SK-N-SH treated with all-trans-retinoic acid at 6 μM for 48 hours (cell line): ENCODE measurements at places on chromosomes 7 and 10.

GRCh38 chr7:50303335-50304128 lies 984 bp upstream of the IKZF1 start:
- ATAC-seq, result no peak

GRCh38 chr10:72109636-72110157 lies 21.3 kb upstream of the SPOCK2 start:
- no peak for ATAC-seq

DNA sequence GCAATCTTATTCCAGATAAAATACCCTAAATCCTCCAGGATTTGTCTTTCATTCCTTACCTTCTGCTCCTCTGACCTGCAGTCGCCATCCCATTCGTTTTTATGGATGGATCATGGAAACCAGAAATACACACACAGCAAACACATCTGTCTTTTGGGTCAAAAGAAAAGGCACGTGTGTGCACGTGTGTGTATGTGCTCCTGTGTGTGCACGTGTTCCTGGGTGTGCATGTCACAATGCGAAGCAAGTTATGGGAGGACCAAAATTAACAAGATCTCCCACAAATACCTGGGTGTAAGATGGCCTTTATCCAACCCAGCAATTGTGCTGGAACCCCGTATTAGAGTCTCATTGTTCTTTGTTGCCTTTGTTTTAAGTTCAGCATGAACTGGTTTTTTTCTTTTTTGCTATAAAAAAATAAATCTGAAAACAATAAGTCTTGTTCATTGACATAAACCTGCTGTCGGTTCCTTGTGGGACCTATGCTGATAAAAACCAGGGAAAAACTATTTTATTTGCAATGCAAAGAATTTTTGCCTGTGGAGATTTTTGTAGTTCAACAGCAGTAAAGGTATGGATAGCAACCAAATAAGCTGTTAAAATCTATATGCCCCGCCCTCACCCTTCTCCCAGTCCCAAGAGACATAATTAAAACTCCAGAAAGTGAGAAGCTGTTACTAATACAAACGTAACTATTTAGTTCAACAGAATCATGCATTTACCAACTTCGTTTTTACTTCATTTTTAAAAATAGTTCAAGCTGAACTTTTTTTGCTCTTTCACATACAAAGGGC lies 229.6 kb downstream of the CREB5 start:
- no peak for ATAC-seq

DNA sequence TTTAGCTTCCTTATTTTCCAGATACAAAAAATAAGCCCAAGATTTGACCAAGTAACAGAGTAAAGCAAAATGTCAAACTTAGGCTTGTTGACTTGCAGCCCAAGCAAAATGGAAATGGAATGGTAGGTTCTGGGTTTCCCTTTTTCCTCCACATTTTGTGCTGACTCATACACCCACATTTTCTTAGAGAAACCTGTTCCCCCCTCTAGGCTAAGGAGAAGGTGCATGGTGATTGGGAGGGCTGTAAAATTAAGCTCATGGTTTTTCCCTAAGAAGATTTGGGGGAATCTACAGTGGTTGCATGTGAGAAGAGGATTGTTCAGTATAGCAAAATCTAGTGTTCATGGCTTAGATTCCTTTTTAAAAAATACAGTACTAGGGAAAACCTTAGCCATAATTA lies 127.4 kb downstream of the ARL4A start:
- no peak for ATAC-seq

DNA sequence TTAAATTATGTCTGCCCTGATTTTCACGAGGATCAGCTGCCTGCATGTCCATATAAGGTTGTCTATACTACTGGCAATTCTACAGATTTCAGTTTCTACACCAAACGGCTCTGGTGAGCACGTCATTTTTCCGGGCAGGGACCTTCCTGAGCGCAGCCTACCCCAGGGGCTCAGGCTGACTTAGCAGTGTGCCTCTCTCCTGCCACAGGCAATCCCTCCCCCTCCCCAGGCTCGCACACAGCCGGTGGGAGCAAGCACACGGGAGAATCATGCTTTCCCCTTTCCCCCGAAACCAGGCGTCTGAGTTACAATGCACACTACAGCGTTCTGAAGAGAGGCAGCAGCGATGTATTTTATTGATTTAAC lies 1.7 kb downstream of the KLF6 start:
- peak; percentile 2 for ATAC-seq

DNA sequence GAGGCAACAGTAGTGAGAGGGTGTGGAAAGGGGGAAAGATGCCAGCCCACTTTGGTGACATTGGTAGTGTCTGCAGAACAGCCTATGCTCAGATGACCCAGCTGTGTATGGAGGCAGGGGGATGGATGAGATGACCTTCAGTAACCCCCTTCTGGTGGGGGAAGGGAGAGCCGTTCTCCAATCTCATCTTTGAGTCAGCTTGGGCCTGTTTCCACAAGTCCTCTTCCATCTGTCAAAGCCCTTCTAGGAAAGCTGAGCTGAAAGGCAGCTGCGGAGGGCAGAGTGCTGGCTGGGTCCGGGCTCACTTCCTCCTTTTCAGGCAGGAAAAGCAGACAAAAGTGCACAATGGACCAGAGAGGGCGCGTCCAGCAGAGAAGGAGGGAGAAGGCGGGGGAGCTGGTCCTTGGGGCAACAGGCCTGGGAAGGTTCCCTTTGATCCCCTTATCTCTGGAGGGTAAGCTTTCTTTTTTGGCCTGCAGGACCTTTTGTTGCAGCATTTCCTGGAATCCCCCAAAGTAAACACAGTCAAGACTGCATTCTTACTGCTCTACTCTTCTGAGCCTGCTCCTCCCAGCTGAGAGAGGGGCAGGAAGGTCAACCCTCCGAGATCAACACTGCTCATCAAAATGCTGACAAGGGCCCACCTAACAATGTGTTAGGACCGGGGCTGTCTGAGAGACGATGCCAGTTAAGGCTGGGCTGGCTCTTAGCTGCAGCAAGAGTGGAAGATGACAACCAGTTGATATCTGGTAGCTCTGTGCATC lies 1.2 kb upstream of the LRMDA start:
- peak; percentile 19; the same call in 2 of the 3 replicates for ATAC-seq

DNA sequence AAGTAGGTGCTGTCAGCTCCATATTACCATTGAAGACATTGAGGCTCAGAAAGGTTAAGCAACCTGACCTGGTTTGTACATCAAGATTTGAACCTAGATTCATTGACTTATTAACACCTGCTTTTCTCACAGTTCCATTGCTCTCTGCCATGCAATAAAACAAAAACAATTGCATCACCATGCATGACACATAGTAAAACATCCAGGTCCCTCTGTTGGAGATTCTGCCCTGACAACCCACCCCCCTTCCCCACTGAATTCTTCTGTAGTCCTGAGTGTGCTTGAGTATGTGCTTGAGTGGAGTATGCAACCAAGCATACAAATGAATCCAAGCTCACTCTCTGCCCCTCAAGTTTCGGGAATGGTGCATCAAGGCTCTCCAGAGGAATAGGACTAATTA lies 6.0 kb upstream of the LMBR1 start:
- no peak for ATAC-seq

GRCh38 chr7:34928052-34928451 lies 109.2 kb downstream of the DPY19L1 start:
- ATAC-seq, result peak; percentile 74

DNA sequence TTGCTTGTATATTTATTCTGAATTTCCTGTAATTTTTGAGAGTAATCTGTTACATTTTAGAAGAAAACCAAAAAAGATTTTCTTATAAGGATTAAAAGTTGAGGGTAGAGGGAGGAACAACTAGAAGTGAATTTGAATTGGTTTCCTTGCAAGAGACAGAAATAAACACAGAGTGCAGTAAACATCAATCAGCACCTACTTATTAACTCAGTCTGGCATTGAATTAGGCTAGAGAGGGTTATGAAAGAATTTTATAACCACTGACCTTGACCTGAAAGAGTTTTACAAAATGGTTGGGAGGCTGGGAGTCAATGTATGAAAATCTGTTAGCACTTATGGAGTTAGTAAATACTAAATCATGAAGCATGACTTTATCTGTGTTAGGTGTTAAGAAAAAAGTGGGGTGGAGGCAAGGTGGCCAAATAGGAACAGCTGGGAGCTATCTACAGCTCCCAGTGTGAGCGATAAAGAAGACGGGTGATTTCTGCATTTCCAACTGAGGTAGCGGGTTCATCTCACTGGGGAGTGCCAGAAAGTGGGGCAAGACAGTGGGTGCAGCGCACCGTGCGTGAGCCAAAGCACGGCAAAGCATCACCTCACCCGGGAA lies 106.5 kb downstream of the PDE1C start:
- no peak for ATAC-seq

DNA sequence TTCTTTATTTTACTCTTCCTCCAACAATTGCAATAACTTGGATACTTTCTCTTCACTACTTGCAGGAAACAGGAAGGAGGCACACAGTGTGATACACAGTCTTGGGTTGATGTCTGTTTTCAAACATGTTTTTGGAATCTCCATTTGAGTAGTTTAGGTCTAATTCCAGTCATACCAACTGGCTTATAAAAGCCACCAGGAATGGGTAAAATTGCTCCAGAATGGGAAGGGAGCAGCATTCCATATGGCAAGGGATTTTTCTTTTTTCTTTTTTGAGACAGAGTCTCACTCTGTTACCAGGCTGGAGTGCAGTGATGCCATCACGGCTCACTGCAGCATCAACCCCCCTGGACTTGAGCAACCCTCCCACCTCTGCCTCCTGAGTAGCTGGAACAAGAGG lies 545.1 kb upstream of the GALNT17 start:
- peak; percentile 61 for ATAC-seq

DNA sequence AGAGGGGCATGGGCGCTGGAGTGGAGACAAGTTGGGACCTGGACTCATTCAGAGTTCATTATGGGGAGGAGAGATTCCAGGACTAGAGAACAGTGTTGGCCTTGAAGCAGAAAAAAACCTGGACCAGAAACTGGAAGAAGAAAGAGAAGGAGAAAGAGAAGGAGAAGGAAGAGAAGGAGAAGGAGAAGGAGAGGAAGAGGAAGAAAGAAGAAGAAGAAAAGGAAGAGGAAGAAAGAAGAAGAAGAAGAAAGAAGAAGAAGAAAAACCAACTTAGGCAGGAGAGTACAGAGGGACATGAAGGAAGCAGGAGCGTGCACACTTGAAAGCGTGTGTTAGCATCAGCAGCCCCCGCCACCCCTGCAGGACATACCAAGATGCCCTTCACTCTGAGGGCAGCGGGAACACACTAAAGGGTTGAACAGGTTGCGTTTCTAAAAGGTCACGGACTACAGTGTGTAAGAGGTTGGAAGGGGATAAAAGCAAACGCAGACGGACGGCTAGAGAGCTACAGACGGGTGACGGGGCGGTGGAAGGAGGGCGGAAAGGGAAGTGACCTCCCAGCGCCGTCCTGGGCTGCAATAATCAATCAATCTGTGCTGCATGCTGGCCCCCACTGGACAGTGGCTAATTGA lies 95.3 kb downstream of the SEC61G start:
- peak; percentile 27; the same call in 2 of the 3 replicates for ATAC-seq

GRCh38 chr7:91915401-91916050 lies 25.1 kb upstream of the AKAP9 start:
- no peak for ATAC-seq

- no peak for ATAC-seq
These were observed 46.3 kb downstream of the VPS41 start for GRCh38 chr7:38862666-38863065.

GRCh38 chr10:6048281-6049030 lies 13.7 kb downstream of the IL2RA start:
- no peak for ATAC-seq

DNA sequence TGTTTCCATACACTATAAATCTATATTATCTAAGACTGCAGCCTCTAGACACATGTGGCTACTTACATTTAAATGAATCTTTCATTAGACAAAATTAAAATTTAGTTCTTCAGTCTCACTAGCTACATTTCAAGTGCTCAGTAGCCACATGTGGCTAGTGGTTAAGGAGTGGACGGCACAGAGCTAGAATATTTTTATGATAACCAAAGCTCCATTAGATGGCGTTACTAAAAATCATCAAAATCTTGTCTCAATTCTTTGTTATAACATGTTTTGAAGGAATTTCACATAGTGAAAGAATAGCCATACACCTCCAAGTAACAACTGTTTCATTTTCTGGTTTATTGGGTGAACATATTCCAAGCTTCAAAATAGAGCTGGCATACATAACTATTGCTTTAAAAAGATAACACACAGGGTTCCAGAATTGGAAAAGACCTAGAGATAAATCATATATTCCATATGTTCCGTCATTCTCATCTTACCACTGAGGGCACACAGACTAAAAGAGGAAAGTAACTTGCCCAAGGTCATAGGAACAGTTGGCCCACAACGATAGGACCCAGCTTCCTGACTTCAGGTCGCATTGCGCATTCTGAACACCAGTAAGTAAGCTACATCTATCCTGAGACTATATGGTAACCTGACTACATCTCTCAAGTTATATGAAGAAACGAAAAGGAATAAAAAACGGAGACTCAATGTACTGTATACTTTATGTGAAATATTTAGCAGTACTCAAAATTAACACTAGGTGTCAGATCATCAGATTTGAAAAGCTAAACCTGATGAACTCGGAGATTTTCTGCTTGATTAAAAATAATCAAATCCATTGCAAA lies 66.6 kb downstream of the CAV1 start:
- ATAC-seq, result peak; percentile 63

DNA sequence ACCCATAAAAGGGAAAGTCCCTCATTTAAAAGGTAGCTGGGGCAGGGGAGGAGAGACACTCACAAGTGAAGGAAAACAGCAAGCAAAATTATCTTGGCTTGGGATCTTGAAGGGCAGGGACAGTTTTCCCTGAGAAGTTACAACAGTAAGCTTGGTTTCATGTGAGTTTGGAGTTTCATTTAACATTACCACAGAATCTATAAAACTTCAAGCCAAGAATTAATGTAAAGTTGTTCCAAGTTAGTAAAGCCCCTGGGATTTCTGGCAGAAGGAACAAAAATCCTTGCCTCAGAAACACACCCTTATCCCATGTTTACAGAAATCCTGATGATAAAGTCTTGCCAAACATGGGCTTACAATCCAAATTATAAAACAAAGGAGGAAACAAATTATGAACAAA lies 19.2 kb downstream of the CRPPA start:
- ATAC-seq, result no peak

DNA sequence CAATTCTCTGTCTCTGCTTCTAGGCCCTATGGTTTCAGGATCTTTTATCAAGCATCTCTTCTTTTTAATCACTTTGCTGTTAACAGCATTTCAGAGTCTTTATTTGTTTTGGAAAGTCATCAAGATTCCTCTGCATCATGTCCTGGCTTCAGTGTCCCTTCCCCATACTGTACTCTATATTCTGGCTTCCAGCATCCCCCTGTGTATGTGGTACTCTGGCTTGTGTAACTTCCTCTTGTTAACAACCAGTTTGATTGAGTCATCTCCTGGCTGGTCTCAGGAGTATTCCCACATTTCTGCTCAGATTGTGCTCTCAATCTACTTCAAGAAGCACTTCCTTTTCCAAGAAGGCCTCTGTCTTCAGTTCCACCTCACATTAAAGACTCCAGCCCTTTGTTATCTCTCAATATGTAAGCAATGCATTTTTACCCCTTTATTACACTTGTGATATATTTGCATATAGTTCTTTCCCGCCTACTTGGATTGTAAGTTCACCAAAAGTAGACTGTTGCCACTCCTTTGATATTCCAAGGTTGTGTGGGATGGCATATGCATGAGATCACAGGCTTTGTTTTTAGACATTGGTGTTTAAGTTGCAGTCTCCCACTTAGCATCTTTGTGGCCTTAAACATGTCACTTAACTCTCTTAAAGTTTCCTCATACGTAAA lies 15.1 kb upstream of the ATE1 start:
- peak; percentile 89 for ATAC-seq

- no peak for ATAC-seq
These were observed 99.8 kb upstream of the SVIL start for GRCh38 chr10:29734640-29734961.

GRCh38 chr10:86362586-86363183 lies 3.9 kb downstream of the GRID1 start:
- ATAC-seq, result no peak

- ATAC-seq, result no peak
These were observed 183.9 kb upstream of the MEOX2 start for GRCh38 chr7:15870347-15870746.

- ATAC-seq, result no peak
These were observed 26.4 kb downstream of the KIF11 start for GRCh38 chr10:92619368-92619767.
